ENCODE measurements at places on chromosomes 1 and 21. TPM values are rescaled to one million over a fixed set of nuclear protein-coding genes. Genes with fewer than 3 reads are reported as not detected.

DNA sequence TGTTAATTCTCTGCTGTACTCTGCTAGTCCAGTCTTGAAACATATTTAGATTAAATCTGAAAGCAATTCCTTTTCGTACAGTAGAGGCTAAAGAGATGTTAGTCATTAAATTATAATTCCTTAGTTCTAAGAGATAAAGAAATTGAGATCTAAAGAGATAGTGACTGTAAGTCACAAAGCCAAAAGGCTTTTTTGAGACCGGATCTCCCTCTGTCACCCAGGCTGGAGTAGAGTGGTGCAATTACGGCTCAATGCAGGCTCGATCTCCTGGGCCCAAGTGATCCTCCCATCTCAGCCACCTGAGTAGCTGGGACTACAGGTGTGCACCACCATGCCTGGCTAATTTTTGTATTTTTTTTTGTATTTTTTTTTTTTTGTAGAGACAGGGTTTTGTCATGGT, 64.7 kb downstream of the TPR start:
- DNase-seq = no peak

- DNase-seq = peak; percentile 92
These were observed 81.1 kb downstream of the PGM1 start for GRCh38 chr1:63674238-63674864.

BACE2 gene
- 3.5 TPM for polyA plus RNA-seq

SLC2A5 gene
- polyA plus RNA-seq = not detected

DNA sequence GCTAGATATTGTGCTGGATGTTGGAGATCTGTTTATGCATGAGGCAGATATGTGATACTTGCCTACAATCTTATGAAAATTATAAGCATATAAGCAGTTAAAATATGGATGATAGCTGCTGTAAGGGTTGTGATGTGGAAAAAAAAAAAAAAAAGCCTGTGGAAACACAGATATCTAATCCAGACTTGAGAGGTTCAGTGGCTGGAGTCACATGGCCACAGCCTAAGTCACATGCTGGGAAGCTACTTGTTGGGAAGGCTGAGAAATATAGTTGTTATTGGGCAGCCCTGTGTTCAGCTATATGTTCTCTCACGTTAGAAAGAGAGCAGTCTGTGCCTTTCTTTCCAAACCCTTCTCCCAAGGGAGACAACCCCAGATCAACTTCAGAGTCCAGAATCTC, 15.1 kb downstream of the RAVER2 start:
- DNase-seq = no peak

DNA sequence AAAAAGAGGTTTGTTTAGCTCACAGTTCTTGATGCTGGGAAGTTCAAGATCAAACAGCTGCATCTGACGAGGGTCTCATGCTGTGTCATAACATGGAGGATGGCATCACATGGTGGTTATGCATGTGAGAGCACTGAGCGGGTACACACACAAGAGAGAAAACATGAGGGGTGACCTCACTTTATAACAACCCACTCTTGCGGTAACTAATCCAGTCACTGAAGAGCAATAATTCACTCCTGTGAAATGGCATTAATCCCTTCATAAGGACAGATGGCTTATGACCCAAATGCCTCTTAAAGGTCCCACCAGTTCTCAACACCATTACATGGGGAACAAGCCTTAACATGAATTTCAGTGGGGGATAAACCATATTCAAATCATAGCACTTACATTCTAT, 23.2 kb upstream of the CHIT1 start:
- DNase-seq = no peak
